ENCODE measurements at places on chromosomes 2 and 18.

DNA sequence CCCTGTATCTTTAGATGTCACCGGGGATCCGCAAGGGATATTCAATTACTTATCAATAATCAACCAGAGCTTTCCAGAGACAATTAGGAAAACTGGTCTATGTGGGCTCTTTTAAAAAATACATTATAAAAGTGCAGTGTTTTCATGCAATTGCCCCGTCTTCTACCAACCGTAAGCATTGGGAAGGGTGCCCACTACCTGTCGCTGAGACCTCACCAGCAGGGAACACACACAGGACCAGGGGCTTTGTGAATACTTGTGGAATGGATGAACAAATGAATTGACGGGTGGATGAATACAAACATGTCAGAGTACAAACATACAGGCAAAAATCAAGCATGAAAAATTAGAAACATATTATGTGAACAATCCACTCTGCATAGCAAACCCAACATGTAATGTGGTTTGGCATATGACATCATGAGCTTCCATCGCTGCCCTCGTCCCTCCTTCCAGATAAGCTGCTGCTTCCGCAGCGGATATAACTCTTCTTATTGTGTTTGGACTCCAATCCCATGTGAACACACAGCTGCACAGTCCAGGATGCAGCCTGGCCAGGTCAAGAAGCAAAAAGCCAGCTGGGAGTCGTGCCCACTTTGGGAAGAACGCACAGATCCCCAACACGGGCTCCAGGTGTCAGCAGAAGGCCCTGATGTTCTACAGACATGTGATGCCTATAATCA, 5.3 kb downstream of the FHL2 start:
- DNase-seq: no peak

DNA sequence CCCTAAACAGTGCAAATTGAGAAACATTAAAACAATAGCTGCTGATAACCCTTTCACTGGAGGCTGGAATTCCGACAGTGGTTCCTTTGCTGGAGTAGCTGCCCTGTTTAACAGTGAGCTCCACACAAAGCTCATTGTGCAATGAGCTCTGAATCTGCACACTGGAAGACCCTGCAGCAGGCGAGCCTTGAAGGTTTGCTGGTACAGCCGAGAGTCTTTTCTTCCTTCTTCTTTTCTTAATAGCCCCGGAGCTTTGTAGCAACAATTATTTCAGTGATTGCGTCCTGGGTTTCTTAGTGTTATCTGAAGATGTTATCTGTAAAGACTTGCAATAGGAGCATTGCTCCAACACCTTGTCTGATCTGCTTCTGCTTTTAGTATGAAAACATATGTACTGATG, 50.8 kb upstream of the CXCR4 start:
- no peak for DNase-seq

DNA sequence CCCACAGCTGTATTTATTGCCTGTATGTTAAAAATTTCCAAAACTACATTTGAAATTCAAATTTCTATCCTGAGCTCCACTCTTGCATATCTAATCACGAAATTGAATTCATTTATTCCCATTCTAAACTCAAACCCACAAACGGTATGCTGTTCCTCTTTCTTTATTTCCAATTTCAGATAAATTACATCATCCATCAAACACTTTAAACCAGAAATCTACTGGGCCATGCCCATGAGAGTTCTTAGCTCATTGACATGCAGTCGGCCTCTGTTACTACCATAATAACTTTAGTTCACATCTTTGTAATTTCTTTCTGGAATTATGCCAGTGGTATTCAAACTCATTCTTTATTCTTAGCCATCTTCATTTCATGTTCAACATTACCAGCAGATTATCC, 100.3 kb downstream of the COL3A1 start:
- DNase-seq: no peak

- no peak for DNase-seq
Observed at GRCh38 chr2:157178874-157179273, 78.6 kb upstream of the GALNT5 start.

GRCh38 chr2:3970791-3971651, 267.6 kb downstream of the DCDC2C start:
- no peak for DNase-seq

- no peak for DNase-seq
Observed at GRCh38 chr18:79801217-79801616, 3.5 kb downstream of the KCNG2 start.

GRCh38 chr2:98917031-98917471, 19.0 kb downstream of the CRACDL start:
- DNase-seq: no peak

DNA sequence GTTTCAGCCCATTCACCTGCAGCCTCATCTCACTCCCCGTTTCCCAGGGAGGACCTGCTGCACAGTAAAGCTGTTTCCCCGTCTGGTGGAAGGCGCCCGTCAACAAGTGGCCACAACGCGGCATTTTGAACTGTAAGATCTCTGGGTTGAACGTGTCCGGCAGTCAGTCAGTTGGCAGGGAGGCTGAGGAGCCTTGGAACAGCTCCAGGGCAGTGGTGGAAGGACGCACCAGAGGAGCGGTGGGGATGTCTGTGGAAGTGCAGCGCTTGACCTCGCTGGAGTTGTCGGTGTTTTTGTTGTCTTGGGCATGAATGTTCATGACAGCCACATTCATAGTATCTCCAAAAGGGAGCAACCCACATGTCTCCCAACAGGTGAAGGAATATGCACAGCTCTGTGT, 31.4 kb upstream of the MBP start:
- DNase-seq: no peak

DNA sequence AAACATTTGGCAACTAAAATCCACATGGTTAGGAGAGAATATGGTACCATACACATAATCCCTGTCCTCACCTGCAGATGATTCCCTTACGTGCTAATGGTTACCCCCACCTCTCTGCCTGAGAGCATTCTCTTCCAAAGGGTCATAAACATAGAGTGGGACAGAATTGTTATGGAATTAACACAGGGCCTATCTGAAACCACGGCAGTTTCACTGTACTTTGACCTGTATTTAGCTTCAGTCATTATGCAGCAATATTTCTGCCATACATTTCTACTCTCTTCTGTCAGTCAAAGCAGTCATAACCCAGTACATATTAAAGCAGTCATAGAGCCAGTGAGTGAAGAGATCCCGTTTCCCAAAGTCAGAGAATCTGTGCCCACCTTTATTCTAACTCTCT, 1128.9 kb upstream of the NXPH2 start:
- DNase-seq: no peak

- no peak for DNase-seq
Observed at GRCh38 chr18:904218-905090, at the start of gene ADCYAP1. ADCYAP1 (plus strand) TSS chr18:904871; CDS start chr18:905387, 516 bp downstream.

- DNase-seq: no peak
Observed at GRCh38 chr2:17822445-17823117, 6.3 kb downstream of the MSGN1 start.

DNA sequence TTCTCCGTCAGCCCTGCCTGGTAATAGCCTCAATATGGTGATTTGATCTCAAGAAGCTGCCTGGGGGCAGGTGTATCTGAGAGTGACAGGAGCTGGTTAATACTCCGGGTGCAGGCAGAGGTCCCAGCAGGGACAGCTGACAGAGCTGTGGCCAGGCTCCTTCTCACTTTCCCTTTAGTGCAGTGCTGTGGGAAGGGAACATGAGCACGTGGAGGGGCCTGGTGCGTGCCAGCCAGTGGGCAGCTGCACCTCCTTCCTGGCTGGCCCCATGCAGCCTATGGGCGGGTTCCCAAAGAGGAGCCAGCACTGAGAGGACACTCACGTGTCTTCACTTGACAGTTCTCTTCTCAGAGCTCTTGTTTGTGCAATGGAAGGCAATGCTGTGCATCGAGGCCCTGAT, 9.1 kb downstream of the CNNM4 start:
- DNase-seq: no peak

DNA sequence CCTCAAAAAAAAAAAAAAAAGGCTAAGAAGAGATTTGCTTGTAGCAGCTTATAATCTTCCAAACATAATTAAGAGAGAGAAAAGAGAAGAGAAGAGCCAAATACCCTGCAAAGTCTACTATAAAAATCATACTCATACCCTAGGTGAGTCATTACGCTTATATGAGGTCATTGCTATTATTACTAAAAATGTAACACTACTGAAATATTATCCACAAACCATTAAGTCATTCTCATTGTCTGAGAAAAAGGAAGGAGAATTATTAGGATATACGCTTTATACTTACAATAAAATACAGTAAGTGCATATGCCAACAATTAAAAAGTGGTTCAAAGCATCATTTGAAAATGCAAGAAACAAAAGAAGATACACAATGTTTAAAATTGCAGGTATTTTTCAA, 66.5 kb downstream of the COLEC12 start:
- DNase-seq: no peak

DNA sequence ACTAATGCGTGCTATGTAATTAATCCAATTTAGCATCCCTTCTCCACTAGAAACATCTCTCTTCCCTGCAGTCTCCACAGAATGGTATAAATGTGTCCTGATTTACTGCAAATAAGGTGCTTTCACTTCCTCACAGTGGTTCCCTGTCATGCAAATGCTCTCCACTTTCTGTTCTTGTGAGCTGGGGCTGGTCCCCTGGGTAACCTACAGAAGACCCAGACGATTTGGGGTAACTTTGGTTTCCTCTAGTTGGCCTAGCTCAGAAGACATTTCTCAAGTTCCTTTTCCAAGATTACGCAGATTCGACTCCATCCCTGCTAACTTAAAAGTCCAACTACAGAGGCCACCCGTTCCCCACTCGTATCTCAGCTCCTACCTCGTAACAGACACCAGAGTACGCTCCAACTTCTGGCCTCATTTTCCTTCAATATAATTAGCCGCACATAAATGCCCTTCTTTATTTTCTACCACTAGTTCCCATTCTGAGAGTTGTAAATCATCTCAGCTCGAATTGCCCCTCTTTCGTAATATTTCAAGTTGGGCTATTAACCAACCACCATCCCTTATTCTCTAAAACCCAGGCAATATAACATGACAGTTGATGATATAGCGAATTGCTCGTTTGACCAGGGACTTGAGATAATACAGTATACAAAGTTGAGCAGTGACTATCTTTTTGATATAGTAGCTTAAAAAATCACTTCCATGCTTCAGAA, 28.8 kb upstream of the NEDD4L start:
- DNase-seq: no peak

- no peak for DNase-seq
Observed at GRCh38 chr2:186751790-186752189, 57.9 kb downstream of the FAM171B start.

- no peak for DNase-seq
Observed at GRCh38 chr18:49849331-49850217, 36.2 kb upstream of the ACAA2 start.

- no peak for DNase-seq
Observed at GRCh38 chr2:177252808-177253531, 11.6 kb downstream of the NFE2L2 start.

- DNase-seq: no peak
Observed at GRCh38 chr2:68736086-68736485, 1.5 kb downstream of the ARHGAP25 start.

DNA sequence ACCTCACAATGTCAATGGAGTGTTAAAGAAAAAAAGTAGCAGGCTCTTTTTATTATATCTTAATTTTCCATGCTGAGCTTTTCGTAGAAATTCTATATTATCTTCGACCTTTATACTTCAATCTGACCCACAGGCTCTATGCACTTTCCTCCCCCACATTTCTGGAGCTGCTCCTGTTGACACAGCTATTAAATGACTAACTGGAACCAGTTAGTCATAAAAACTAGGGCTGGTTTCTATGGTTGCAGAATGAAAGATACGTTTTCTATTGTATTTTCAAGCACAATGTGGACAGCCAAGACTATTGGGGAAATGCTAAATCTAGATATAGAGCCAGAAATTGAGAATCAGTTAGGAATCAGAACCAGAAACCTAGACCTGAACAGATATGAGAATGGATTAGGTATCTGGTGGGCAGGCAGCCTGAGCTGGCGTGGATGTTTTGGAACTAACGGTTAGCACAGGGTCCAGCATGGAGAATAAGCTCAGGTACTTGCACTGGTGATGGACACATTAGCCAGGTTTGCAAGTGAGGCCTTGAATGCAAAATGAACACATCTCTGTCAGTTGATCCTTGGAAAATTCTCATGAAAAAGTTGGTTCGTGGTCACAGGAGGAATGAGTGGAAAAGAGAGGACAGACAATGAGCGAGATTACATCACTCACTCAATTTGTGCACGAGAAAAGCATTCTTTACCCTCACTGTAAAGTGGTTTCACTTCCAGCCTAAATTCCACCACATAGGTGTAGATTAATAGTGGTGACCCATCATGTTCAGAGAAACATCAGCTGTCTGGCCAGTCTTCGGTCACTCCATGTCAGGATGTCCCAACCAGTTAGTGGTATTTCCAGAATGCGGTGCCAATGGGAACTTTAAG, 144.6 kb upstream of the EPHA4 start:
- no peak for DNase-seq

GRCh38 chr2:118091140-118091478, 2.8 kb downstream of the INSIG2 start:
- DNase-seq: no peak

- no peak for DNase-seq
Observed at GRCh38 chr2:66233981-66234380, 200.9 kb upstream of the MEIS1 start.

DNA sequence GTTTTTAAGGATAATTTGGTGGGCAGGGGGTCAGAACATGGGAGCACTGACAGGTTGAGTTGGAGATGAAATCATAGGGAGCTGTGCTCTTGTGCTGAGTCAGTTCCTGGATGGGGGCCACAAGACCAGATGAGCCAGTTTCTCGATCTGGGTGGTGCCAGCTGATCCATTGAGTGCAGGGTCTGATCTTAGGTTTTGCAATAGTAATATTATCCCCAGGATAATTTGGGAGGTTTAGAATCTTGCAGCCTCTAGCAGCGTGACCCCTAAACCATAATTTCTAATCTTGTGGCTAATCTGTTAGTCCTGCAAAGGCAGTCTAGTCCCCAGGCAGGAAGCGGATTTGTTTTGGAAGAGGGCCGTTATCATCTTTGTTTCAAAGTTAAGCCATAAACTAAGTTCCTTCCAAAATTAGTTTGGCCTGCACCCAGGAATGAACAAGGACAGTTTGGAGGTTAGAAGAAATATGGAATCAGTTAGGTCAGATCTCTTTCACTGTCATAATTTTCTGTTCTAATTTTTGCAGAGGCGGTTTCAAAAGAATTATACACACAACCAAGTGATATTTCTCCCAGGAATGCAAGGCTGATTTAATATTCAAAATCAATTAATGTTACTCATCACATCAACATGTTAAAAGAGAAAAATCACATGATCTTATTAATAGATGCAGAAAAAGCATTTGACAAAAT, 23.0 kb downstream of the DBI start:
- DNase-seq: no peak

GRCh38 chr18:35780937-35781336, 191.5 kb upstream of the RMP24 start:
- DNase-seq: no peak

GRCh38 chr18:8942909-8943545, 159.5 kb upstream of the NDUFV2 start:
- no peak for DNase-seq

- DNase-seq: no peak
Observed at GRCh38 chr2:46863882-46864281, 51.7 kb downstream of the MCFD2 start.

- DNase-seq: no peak
Observed at GRCh38 chr2:121149384-121149783, 135.6 kb downstream of the TFCP2L1 start.

GRCh38 chr18:58222432-58223125, 178.6 kb downstream of the NEDD4L start:
- DNase-seq: no peak

GRCh38 chr2:182088681-182089320, 103.1 kb downstream of the PPP1R1C start:
- DNase-seq: no peak

GRCh38 chr2:47160660-47161059, 5.6 kb upstream of the STPG4 start:
- no peak for DNase-seq

- DNase-seq: no peak
Observed at GRCh38 chr2:140401056-140401455, 1620.9 kb upstream of the NXPH2 start.

Data from CD4-positive, alpha-beta T cell treated with Interleukin-6 at 100 ng/mL for 8 hours (primary cell).